MV-4-11 (cell line): ENCODE measurements at places on chromosomes 3 and 15.
A peak's percentile ranks its signal among the peaks of the same experiment; 100 is the strongest.

- peak; percentile 54 for DNase-seq
Measured at GRCh38 chr15:50358845-50359244, 3.8 kb upstream of the GABPB1 start.

GRCh38 chr3:154210986-154211385 is 89.8 kb downstream of the ARHGEF26 start:
- DNase-seq: no peak

DNA sequence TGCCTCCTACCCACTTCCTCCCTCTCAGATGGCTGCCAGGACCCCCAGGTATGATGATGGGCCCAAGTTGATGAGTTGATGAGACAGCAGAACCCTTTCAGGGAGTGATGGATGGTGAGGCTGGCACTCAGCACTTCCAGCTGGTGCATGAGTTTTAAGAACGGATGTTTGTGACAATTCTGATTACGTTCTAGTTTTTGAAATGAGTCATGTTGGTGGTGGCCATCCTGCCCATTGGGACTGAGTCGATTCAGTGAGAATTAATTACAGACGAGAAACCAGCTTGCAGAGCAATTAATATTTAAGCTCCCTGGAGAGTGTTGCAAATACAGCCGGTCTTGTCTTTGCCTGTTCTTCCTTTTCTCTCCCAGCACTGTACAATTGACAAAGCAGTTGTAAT is 56.9 kb upstream of the NR2C2 start:
- peak; percentile 14 for DNase-seq

GRCh38 chr15:31360843-31361763 is 34.5 kb downstream of the KLF13 start:
- DNase-seq: peak; percentile 57

GRCh38 chr3:111027868-111028267 is 43.7 kb upstream of the NECTIN3 start:
- DNase-seq: no peak

DNA sequence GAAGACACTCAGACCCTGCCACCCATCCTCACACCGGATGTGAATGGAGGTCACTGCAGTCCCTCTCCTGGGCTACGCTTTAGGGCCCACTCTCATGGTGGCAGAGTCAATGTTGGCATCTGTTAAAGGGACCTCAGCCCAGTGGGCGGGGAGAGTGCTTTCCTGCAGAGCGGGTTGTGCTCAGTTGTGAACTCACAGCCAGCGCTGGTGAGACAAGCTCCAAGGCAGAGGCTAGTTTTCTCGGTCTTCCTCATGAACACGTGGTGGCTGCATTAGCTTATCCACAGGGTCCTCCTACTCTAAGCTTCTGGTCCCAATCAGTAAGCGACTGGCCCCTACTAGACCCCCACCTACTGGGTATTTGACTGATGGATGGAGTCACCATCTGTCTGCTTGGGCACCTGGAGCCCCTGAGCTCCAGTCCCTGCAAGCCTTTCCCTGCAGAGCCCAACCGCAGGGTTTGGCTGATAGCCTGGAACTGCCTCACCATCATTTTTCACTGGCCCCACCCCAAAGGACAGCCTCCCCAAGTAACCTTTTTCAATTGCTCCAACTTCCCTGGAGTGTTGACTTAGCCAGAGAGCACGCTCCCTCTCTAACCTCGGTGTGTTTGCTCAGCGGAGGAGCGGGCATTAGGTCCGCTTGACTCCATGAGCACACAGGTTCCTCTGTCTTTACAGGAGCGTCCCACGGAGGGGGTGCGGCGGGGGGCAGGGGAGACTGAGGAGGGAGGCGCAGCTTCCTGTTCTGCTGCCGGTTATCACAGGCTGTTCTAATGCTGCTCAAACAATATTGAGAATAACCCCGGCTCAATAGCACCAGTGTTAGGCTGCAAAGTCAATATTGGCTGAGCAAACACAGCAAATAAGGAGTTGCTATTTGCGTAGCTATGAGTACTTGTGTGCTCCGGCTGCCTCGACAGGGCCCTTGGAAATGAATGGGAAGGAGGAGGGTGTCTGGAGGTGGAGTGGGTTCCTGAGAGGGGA is 141.7 kb downstream of the RPLP1 start:
- DNase-seq: no peak

- peak; percentile 61 for DNase-seq
Measured at GRCh38 chr3:5205165-5205941, 17.8 kb downstream of the EDEM1 start.

DNA sequence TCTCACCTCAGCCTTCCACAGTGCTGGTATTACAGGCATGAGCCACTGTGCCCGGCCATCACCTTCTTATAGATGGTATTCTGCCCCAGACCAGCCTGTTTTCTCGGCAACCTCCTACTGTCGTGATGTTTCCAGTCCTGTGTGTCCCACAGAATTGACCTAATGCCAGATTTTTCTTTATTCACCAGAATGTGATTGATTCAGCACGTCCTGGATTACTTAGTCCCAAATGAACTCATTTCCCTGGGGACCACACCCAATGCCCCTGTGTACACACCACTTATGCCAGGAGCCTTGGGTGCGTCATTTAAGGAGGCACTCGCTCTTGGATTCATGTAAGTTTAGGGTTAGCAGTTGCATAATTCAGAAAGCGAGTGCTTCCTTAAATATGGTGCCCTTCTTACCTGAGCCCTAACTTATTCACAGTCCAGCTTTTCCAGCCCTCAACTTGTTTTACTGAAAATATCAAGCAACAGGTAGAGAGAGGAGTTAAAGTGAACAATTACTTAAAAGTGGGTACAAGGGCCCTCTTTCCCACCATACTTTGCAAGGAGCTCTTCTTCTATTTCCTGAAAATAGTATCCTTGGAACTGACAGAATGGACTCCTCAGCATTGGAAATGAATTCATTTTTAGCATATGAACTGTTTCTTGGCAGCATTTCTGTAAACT is 64.6 kb upstream of the UBE2E1 start:
- peak; percentile 17 for DNase-seq

- DNase-seq: no peak
Measured at GRCh38 chr3:127819656-127820055, 2.7 kb downstream of the MGLL start.

DNA sequence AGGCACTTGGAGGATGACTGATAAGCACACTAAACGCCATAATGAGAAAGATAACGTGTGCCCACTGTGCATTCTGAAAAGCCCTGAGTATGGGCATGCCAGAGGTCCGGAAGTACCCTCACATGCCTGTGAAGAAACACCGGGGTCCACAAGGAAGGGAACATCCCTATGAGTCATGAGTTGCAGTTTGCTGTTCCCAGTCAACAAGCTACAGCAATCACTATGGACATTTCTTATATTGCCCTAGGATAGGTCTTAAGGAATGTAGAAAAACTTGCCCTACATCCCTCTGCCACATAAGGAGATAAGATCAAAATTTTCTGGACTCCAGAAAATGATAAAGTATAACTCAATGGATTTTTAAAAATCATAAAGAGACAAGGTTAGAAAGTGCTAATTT is 9.9 kb downstream of the MB21D2 start:
- no peak for DNase-seq

DNA sequence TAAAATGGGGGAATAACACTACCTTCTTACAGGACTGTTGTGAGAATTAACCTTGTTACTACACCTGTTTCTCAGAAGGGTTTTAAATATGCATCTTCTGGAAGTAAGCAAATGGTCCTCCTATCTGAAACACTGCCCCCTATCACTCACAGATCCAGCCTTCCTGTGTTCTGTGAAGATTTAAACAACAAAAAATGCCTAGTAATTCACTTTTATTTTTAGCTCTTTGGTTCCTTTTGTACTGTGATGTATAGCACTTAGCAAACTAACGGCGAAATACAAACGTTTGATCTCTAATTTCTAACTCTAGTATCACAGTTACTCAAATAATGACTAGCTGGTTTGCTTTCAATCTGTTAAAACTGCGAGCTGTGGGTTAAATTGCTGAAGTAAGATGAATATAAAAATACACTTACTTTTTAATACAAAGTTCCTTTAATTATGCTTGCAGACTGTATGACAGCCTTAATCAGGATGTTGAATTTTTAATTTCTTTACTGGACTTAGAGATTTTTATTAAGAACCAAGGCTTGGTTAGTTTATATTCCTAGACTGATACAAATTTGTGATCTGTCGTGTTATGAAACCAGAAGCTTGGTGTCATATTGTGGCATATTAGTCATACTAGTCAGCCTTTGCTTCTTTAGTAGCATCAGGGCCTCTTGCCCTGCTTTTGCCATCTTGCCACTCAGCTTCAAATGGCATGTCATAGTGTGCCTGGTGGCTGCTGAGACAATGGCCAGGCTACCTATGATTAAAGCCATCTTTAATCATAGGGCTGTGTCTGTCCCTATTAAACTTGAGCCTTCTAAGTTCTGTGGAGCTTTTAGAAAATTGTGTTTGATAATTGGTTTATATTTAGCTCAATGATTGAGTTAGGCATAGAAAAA is 9.2 kb downstream of the EIF3J start:
- DNase-seq: peak; percentile 66

DNA sequence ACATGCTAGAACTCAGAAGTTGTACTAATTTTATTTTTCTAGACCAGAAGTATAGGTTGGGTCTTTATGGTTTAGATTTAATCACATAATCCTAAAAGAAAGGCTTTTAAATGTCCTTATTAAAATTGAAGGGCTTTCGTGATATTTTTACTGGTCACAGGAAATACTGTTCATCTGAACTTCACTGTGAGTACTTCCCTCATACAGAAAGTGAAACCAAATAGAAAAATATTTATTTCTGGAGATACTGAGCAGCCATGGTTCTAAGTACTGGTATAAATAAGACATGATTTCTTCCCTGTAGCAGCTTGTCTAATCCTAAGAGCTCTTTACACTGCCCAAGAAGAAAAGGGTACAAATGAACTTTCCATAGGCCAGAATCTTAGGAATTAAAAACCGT is 2.0 kb downstream of the SNRK start:
- peak; percentile 40 for DNase-seq

DNA sequence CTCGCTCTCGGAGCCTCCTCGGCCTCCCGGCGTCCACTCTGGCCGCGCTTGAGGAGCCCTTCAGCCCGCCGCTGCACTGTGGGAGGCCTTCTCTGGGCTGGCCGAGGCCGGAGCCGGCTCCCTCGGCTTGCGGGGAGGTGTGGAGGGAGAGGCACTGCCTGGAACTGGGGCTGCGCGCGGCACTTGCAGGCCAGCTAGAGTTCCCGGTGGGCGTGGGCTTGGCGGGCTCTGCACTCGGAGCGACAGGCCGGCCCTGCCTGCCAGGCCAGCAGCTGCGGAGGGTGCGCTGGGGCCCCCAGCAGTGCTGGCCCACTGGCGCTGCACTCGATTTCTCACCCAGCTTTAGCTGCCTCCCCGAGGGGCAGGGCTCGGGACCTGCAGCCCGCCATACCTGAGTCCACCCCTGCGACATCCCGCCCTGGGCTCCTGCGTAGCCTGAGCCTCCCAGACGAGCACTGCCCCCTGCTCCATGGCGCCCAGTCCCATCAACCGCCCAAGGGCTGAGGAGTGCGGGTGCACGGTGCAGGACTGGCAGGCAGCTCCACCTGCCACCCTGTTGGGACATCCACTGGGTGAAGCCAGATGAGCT is 765.0 kb downstream of the IGSF11 start:
- DNase-seq: no peak

GRCh38 chr3:9653565-9654248 is 4.4 kb downstream of the MTMR14 start:
- DNase-seq: peak; percentile 39

GRCh38 chr3:53616971-53617892 is 122.8 kb downstream of the CACNA1D start:
- no peak for DNase-seq

DNA sequence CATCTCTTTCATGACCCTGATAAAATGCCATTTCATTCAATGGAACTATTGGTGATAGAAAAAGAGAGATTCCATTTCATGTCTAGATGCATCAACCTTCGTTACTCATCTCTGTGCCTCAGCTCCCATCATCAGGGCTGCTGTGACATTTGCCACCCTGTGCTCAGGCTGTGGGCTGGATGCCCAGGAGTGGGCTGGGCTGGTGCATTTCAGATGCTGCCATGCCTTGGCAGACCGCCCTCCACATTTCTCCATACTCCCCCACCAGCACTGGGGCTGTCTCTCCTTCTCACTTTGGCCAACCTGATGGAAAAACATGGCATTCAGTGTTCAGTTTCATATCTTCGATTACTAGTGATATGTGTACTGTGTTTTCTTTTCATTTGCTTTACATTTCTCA is 59.1 kb downstream of the DNASE1L3 start:
- no peak for DNase-seq

GRCh38 chr3:49377483-49377882 is 19.3 kb upstream of the GPX1 start:
- peak; percentile 62 for DNase-seq
